Suprapubic skin (tissue), 4 donors: ENCODE measurements at places on chromosomes 4 and X.

DNA sequence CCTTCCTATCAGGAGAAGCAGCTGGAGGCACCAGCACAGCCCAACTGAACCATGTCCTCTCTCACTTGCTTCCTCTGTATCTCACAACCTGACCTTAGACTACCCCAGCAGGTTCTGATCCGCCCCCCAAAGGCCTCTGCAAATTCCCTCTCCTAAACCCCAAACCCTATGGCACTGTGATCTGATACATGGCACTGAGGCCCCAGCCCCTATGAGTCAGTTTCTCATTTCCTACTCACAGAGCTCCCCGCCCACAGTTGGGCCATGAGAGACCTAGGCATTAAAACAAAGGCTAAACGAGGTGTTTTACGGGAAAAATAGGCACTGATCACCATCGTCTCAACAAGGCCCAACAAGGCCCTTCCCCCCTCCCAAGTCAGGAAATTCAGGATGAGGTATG is 19.1 kb downstream of the SASH3 start:
- DNase-seq: no peak

- DNase-seq: no peak
These were observed 89.8 kb upstream of the ARMCX2 start for GRCh38 chrX:101749436-101749835.

DNA sequence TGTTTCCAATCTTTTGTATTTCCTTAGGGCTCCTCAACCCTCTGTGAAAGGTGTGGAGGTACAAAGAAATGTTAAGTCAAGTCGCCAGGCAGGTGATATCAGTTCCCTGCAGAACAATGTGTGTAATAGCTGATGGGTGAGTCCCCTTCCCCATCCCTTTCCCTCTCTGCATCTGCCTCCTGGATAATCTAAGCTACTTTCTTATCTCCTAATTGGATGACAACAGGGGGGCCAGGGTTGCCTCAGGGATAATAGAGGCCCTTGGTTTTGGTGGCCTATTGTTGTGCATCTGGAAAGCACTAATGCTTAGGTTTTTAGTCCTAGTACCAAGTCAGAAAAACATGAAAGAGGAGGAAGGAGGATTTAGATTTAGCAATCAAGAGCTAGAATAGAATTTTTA is 29.1 kb downstream of the MAGED1 start:
- DNase-seq: no peak

DNA sequence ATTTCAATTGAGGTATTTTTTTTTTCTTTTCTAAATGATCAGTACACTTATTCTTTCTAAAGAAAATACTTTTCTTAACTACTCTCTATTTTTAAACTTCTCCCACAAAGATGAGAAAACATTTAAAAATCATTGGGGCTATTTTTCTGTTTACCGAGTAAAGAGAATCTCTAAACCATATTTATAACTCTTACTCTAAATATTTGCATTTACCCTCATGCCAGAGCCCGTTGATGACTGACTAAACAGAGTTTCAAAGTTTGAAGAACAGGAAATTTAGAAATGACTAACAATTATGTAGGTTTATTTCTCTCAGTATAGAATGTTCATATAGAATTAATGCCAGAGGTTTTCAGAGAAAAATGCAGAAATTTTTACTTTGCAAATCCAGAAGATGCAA is 2.7 kb upstream of the ALB start:
- no peak for DNase-seq

GRCh38 chrX:131979116-131979515 is 44.0 kb upstream of the STK26 start:
- no peak for DNase-seq
